Activated T-helper 1 cell treated with anti-CD3 and anti-CD28 coated beads, Interleukin-2, amount 50 U/mL, for 16 hours (primary cell): ENCODE measurements at places on chromosomes 5 and 9.

GRCh38 chr9:116202219-116202912, 48.8 kb downstream of the PAPPA start:
- no peak for DNase-seq

GRCh38 chr5:57741336-57741735, 258.7 kb upstream of the ACTBL2 start:
- DNase-seq, result no peak

- DNase-seq, result no peak
Observed at GRCh38 chr9:69180670-69181069, 6.6 kb downstream of the TJP2 start.

- DNase-seq, result no peak
Observed at GRCh38 chr5:30878296-30878695, 315.2 kb upstream of the CDH6 start.

DNA sequence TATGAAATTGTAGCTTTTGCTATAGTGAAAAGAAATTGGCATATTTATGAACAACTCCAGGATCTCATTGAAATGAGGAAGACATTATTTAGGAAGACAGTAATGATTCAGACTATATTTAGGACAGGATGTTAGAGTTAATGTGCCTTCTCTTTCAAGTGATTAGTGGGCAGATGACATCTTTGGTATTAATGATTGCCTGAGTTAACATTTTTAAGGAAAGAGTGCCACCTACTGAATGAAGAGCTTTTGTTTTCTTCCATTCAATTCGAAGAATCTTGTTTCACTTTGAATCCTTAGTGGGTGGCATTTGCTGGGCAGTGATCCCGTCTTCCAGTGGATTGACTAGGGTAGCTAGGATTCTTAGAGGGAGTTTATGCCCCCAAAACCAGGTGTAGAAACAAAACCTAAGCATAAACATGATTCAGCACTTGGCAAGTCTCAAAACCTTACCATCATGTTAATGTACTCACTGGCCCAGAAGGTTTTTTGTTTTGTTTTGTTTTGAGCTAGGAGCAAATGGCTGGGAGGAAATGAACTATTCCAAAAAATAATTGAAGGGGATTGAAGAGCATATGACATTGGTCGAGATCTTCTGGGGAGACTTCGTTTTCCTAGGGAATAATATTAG, 23.2 kb downstream of the MAP3K1 start:
- no peak for DNase-seq

DNA sequence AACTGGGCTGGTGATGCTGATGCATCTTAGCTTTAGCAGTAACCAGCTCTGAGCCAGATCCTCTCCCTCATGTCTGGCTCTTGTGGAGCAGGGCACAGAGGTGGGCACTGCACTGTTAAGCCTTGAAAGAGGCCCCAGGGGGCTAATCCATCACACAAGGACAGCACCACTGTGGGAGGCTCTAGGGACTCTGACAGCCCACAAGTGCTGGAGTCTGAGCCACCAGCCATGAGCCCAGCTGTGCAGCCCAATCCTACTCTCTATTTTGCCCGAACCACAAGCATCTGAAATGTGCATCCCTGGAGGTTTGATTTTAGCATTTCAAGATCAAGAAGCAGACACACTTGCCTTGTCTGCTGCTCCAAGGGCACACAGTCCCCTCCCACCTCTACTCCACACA, 407.1 kb upstream of the TRPC7 start:
- no peak for DNase-seq

DNA sequence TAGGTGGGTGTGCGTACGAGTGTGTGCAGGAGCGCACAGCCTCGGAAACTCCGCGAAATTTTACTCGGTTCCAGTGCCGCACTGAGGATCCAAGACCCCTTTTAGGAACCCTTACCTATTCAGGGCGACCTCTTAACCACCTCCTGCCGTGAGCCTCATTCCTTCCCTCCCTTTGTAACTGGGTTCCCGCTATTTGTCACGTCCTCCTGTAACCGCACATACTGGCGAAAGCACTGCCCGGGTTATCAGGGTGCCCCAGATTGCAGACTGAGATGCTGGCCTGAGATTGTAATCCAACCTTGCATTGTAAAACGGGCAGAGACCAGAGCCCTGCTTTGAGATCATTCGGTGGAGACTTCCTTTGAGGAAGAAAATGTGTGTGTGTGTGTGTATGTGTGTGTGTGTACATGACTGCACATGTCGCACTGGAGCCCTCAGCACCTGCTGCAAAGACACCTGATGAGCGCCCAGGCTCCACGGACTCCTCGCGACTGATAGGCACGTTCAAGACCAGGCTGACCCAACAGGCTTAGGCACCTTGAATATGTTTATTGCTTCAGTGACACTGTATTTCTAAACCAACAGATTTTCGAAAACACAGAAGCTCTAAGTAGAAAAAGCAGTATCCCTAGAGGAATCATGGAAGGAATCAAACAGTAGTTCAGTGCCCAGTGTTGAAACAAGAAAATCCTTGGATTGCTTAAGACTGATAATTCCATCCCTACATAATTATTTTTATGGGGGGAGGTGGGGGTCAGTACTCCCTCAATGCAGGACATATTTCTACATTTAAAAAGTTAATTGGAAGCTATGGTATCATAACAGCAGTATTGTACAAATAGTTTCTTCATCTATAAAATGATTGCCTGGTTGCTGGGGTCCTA, 86.5 kb upstream of the TNFAIP8 start:
- no peak for DNase-seq

- DNase-seq, result no peak
Observed at GRCh38 chr5:57413145-57413544, 69.5 kb downstream of the ACTBL2 start.

DNA sequence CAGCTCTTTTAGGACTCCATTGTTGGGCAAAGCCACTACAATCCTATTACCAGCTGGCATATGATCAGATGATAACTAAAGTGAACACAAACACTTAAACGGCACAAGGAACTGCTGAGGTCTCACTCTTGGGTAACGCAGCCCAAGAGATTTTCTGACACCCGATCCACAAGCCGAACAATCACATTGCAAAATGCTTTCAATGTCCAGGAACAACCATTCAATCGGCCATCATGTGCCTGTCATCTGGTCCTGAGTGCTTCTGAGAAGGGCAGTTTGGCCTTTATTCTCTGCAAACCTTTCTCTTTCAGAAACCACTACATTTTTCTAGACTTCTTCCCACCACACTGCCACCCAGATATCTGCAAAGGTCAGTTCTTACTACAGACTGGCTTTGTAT, 283.1 kb downstream of the GLIS3 start:
- no peak for DNase-seq

DNA sequence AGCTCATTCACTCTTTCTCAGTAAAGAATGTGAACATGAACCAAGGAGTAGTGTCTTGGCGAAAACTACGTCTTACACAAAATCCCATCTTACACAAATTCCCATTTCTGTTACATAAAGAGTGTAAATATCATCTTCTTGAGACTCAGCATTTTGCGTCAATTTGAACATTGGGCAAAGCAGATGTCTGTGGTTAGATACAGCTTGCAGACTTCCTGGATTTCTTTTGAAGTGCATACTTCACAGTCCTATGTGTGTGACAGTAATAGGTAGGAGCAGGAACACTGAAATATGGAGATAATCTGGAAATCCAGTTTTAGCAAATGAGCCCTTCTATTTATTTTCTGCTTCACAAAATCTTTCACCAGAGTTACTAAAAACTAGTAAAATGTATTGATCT, 58.8 kb downstream of the C6 start:
- no peak for DNase-seq

GRCh38 chr5:143057580-143057999, 287.4 kb downstream of the ARHGAP26 start:
- no peak for DNase-seq

GRCh38 chr5:64680289-64680688, 10.0 kb upstream of the SHISAL2B start:
- no peak for DNase-seq

- no peak for DNase-seq
Observed at GRCh38 chr9:69674112-69674685, 2.0 kb upstream of the APBA1 start.

GRCh38 chr5:160657068-160657507, 194.9 kb downstream of the ATP10B start:
- DNase-seq, result no peak

DNA sequence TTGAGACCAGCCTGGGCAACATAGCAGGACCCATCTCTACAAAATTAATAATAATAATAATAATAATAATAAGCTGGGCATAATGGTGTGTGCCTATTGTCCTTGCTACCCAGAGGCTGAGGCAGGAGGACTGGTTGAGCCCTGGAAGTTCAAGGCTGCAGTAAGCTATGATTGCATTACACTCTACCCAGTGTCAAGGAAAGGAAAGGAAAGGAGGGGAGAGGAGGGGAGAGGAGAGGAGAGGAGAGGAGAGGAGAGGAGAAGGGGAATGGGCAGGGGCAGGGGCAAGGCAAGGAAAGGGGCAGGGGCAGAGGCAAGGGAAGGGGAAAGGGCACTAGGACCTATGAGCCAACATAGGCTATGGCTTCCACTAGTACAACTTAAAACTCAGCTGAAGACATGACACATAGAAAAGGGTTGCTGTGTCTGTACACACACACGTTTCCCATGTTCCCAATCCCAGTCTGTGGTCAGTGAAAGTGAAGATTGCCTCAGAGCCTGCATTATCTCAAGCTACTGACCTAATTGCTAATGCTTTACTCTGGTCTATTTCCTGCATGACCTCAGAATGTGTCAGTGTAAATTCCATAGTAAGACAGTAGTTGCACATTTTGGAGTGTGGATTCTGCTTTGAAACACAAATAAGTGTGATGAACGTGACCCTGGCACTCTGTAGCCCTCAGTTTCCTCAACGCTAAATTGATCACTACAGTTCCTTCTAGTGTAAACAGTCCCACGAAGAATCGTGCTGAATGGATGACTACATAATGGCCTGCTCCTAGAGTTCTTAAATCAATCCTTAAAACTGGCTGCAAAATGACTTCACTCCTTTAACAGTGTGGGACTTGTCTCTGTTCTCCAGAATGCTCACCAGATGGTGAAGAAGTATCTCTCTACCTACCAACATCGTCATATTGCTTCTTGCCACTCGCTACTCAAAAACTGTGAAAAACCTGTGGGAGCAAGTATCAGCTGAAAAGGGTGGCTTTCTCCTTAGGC, 497.0 kb downstream of the RAB3C start:
- DNase-seq, result no peak

DNA sequence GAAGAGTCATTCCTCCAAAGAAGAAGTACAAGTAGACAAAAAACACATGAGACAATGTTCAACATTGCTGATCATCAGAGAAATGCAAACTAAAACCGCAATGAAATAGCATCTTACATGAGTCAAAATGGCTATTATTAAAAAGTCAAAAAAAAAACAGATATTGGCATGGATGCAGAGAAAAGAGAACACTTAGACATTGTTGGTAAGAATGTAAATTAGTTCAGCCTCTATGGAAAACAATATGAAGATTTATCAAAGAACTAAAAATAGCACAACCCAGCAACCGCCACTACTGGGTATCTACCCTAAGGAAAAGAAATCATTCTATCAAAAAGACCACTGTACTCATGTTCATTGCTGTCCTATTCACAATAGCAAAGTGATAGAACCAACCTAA, 157.5 kb downstream of the CHSY3 start:
- DNase-seq, result no peak

GRCh38 chr9:126377536-126377935, 50.9 kb downstream of the MVB12B start:
- no peak for DNase-seq

DNA sequence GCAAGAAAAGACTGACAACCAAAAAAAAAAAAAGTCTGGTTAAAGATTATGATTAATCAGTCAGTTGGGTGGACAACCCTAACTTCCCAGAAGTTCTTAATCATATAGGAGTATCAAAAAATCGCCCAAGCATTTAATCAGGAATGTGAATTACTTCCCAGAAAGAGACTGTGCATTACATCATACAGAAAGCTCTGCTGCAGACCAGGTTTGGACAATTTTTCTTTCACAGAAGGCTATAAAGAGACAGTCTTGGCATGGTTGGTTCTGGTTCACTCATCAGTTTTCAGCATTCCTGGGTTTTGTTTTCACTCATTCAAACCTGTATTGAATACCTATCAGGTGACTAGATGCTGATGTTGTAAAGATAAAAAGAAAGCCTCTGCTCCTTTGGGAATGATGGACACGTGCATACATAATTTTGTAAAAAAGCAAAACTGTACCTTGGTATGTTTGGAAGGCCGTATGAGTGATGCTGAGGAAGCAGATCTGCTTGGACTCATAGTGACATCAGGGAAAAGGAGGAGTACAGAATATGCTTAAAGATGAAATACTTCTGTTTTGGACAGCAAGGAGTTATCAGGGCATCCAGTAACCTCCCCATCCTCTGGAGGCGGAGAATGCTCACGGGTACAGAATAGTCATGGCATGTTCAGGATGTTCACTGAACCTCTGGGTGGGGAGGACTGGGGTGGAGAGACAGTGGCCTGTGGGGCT, 178.4 kb downstream of the GNA14 start:
- DNase-seq, result no peak

- DNase-seq, result no peak
Observed at GRCh38 chr5:176620333-176620981, 9.9 kb downstream of the SNCB start.

DNA sequence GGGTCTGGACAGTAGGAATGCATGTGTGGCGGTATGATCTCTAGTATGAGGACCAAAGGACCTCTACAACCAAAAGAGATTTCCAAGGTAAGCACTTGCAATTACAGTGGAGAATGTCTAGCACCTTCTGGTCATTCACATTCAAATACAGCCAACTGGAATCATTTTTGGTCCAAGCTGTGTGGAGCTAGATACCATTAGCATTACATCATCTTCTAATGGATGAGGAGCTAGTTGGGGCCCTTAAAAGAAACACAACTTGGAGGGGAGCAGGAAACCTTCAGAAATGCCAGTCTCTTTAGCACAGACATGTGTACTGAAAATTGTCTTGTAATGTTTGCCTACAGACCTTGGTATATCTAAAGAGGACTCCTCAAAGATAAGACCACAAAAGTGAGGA, 244.7 kb downstream of the BNC2 start:
- DNase-seq, result no peak

DNA sequence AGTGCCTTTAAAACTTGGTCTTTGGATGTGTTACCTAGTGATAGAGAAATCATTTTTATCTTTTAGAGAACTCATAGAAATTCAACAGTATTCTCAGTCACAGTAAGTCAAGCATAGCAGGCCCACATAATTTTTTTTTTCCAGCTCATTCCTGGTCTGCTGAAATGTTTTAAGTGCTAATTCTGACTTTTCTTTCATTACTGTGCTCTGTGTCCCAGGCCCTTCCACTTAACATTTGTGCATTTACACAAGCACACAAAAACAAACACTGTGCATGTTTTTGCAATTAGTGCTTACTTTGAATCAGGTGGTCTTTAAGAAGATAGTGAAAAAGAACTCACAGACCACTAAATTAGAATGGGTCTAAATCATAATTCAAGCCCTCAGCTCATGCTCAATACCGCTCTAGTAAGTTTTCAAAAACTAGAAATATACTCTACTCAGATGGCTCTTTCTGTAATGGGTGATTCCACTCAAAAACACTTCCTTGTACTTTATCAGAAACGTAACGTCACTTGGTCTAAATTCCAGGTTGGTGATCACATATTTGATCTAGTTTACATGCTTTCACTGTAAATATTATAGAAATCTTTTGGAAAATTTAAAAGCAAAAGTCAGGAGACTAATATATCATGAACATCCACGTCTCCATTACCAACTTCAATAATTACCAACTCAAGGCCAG, 107.8 kb downstream of the PCSK5 start:
- no peak for DNase-seq

- DNase-seq, result no peak
Observed at GRCh38 chr5:74950836-74951515, 84.8 kb upstream of the FAM169A start.
